ENCODE measurements at places on chromosomes 11 and 22.
A peak's percentile ranks its signal among the peaks of the same experiment; 100 is the strongest.

DNA sequence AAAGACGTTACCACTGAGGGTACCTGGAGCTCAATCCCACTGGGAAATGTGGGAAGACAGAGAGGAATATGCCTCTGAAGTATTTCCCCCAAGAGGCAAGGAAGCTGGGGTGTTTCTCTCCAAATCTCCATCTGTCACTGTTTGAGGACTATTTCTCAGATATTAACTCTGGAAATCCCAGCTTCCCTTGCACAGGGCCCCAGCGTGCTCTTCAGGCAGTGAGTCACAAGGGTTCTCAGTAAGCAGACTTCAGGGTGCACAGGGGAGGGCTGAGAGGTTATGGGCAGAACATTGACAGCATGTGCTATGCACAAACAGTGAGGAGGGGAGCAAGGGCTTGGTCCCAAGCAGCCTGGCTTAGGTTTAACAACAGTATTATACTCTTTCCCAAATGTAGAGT, 60.9 kb upstream of the EED start:
- DNase-seq = peak; percentile 66

DNA sequence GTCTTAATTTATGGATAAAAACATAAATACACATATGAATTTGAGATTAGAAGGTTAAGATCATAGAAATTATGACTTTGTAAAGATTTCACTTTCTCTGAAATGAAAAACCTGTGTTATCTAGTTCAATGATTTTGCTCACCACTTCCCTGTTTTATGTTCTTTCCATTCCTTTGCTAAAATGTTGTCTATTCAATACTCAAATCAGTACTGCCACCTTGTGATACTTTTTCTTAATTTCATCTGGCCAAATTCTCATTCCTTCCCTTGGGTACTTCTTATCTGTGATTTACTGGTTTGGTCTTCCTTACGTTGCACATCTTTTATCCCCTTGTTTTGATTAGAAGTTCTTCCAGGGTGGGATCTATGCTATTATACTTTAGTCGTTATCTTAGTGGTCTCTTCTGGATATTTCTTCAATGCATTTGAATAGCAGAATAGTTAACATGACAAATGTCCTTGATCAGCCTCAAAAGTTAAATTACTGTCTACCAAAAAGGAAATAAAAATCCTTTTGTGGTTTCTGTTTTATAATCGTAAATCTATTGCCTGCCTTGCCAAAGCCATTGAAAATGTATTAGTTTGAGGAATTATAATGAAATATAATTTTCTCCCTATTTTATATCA, 197.0 kb downstream of the PGR start:
- no peak for DNase-seq

DNA sequence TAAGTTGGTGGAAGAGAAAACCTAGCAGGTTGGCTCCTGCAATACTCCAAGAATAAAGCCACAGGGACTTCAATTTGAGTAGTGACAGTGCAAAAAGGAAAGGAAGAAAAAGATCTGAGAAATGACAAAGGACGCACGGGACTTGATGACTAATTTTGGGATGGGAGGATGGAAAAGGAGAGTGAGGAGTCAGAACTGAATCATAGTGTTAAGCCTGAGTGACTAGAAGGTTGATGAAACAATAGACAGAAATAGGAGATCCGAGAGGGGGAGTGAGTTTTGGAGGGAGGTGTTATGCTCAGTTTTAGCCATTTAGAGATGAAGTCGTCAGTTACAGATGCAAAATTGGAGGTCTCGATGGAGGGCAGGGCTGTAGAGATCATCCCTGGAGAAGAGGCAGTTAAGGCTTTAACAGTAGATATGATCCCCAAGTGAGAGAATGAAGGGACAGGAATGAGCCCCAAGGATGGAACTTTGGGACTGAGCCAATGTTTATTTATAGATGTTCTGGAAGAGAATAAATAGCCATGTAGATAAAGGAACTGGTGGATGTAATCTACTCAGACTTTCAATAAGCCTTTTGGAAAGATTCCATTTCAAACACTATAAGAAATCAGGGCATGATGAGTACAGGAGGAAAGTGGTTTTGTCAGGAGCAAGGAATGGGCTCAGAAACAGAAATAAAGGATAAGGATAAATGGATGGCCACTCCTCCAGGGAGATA, 108.9 kb upstream of the NCAM1 start:
- no peak for DNase-seq

DNA sequence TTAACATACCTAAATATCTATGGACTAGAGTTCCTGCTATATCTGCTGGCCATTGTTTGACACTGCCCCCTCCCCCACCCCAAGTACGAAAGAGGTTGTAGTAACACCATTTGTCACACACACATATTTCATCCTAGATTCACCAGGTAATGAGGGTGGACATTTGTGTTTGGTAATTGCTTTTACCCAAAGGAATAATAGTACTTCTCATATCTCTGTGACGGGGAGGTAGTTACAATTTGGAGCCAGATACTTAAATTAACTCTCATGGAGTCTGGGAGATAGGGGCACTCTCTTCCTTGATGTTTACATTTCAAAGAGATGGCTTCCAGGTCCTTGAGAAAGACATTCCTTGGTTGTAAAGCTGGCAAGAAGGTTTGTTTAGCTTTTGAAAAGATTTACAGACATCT, 38.7 kb downstream of the REXO2 start:
- no peak for DNase-seq

DNA sequence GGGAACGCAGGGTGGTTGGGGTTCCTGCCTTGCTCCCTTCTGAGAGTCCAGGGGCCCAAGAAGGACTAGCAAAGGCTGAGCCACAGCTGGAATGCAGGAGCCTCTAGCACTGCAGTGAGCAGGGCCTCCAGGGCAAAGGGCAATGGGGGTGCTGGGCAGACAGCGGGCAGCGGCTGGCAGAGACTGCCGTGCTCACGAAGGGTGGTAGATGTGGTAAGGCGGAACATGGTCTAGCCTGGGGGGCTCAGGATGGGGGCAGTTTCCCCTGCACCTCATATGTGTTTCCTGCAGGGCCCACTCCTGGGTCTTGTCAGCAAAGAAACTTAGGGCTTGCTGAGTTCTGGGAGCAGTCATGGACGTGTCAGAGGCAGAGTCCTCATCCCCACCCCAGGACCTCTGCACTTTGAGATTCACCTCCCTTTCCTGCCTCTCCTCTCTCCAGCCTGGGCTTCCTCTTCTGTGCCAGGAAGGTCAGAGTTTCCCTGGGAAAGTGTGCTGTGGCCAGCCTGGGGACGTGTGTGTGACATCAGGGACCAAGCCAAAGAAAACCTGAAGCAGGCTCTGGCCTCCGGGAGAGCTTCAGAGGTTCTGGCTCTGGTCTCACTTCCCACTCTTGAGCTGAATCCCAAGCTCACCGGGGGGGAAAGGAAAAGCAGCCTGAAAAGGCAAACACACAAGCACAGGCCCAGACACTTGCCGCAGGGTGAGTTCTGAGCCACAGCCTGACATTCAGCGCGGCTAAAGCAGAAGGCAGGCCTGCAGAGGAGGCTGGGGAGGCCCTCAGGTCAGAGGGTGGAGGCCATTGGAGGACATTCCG, 4.4 kb downstream of the MOGAT2 start:
- DNase-seq = no peak

DNA sequence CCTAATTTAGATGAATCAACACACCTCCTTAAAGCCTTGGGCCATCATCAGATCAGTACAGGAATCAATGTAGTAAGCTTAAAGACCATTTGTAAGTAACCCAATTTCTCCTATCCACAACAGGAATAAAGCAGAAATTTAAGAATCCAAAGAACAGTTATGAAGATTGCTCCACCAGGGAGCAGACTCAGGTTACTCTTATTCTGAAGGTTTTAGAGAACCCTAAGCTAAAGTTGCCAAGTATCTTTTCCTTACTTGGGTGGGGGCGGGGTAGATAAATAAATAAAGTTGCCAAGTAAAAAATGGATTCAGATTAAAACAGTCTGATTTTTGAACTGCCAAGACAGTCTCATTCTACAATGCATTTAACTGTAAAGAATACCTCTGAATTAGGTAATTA, 18.1 kb downstream of the CKAP5 start:
- DNase-seq = no peak

- no peak for DNase-seq
Observed at GRCh38 chr22:26524870-26525269, 12.6 kb upstream of the TFIP11 start.

- no peak for DNase-seq
Observed at GRCh38 chr11:93700830-93701229, 39.3 kb downstream of the CEP295 start.

Measured in activated CD4-positive, alpha-beta T cell treated with anti-CD3 and anti-CD28 coated beads, Interleukin-2, amount 50 U/mL, for 48 hours (primary cell).